Bone marrow (tissue), 2 donors: ENCODE measurements at places on chromosomes 5 and 9.

DNA sequence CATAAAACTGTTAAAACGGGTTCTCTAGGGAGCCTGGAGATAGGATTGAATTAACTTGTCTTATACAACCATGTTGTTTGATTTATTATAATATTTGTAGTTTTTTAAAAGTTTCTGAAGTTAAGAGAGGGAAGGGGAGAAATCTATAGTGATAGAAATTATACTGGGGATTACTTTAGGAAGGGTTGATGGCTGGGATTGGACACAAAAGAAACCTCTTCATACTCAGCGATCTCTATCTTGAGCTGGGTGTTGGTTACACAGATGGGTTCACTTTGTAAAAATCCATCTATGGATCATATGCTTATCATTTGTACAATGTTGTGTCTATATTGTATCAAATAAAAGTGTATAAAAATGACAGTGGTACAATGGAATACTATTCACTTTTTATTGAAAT lies 30.0 kb downstream of the TNPO1 start:
- no peak for DNase-seq

DNA sequence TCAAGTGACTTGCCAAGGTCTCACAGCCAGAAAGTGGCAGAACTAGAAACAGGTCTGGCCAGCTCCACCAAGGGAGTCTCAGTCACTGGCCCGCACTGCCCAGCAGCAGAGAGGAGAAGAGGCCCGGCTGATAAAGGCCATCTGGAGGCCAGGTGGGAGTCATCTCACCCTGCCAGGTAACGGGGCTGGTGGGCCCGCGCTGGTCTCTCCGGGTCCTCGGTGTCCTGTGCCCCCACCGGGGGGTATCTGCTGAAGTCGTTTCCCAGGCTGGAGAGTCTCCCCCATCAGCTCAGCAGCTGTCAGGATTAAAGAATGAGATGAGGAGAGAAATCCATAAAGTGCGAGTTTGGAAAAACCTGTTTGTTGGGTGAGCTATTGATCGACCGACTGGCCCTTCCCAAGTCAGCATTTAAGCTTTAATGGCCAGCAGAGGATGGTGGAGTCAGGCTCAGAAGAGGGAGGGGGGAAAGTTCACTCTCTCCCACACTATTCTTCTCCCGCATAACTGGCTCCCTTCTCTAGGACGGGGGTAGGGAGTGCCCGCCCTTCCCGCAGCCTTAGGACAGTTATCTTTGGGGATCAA lies 30.3 kb downstream of the LMX1B start:
- no peak for DNase-seq

DNA sequence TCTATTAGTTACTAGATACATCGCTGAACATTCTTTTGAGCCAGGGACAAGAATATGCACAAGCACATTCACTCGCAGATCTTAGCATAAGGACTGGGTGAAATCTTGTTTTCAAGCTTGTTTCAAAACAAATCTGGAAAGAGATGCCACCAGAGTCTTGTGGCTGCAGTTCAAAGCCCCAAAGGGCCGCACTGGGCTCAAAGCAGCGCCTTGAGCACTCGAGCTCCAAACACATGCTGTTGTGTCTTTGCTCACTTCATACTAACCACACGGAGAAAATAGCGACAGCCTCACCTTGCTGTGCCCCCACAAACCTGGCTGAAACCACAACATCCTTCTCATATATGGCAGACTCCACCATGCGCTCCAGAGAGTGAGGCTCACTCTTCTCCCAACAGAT lies 34.2 kb upstream of the IL7R start:
- DNase-seq, result no peak

GRCh38 chr5:177302354-177303110 lies 987 bp downstream of the RAB24 start:
- DNase-seq, result no peak

- no peak for DNase-seq
Measured at GRCh38 chr5:87399720-87400119, 13.0 kb downstream of the CCNH start.

DNA sequence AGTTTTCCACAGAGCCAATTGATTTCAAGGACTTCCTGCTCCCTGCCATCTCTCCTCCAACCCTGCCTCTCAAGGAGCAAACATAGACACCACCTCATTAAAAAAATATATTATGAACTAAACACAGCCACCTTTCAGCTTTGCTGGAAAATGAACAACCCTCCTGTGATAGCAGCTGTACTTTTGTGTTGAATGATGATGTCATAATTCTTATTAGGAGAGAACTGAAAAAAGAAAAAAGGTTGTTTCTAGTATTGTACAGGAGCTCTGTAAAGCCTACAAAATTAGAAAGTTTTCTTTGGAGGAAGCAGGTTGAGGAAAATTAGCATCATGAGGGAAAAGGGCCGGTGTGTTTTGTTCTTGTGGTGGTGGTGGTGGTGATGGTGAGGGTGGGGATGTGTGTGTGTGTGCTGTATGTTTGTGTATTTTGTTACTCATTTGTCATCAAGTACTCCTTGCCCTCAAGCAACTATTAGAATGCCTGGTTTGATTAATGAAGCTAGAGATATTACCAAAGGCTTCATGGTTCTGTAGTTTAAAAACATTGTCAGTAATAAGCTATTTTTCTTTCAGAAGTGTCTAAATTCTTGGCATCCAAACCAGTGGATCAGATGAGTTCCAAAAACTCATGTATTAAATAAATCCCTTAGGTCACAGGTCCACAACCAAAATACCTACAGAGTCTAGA lies 405.9 kb downstream of the TLE4 start:
- no peak for DNase-seq

- DNase-seq, result no peak
Measured at GRCh38 chr5:109099081-109099480, 310.7 kb downstream of the PJA2 start.

DNA sequence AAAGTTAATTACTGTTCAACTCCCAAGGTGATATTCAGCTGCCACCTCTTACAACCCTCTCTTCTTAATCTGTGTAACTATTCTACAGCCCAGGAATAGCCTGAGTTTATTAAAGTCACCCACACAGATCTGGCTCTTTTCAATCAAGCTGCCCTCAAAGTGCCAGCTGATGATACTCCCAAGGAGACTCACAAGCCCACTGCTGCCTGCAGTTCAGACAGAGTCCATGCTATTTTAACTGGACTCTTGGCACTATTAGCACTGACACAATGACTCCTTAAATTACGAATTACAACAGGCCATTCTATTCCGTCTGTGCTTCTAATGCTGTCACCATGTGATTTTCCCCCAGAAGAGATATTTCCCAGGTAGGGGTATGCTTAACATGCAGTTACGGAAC lies 26.3 kb downstream of the REEP5 start:
- DNase-seq, result no peak

DNA sequence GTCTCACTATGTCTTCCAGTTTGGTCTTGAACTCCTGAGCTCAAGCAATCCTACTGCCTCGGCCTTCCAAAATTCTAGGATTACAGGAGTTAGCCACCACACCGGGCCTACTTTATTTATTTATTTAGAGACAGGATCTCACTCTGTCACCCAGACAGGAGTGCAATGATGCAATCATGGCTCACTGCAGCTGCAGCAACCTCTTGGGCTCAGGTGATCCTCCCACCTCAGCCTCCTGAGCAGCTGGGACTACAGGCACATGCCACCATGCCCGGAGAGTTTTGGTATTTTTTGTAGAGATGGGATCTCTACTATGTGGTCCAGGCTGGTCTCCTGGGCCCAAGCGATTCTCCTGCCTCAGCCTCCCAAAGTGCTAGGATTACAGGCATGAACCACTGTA lies 32.8 kb downstream of the PHAX start:
- no peak for DNase-seq

GRCh38 chr5:178057839-178058238 lies 55.5 kb upstream of the N4BP3 start:
- DNase-seq, result no peak

GRCh38 chr5:140108093-140109017 lies 5.6 kb upstream of the PURA start:
- DNase-seq, result no peak

GRCh38 chr5:12526113-12526512 lies 621.9 kb upstream of the CTNND2 start:
- no peak for DNase-seq

GRCh38 chr5:53578854-53579253 lies 18.4 kb downstream of the NDUFS4 start:
- no peak for DNase-seq

DNA sequence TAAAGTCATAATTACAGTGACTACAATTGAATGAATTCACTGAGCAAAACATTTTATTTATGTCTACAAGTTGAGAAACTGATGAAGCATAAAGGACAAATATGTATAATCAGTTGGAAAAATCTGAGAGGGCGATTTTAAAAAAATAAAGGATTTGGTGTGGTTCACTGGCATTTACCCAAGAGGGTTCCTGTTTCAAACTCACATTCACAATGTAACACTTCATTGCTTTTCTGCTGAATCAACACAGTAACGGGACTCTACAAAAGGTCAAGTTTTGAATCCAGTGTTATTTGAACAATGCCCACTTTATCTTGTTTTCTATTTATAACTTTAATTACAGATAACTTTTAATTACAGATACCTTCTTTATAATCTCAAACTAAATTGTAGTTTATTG lies 138.6 kb downstream of the NUDT12 start:
- no peak for DNase-seq

- no peak for DNase-seq
Measured at GRCh38 chr9:89850631-89851325, 246.0 kb downstream of the GADD45G start.

DNA sequence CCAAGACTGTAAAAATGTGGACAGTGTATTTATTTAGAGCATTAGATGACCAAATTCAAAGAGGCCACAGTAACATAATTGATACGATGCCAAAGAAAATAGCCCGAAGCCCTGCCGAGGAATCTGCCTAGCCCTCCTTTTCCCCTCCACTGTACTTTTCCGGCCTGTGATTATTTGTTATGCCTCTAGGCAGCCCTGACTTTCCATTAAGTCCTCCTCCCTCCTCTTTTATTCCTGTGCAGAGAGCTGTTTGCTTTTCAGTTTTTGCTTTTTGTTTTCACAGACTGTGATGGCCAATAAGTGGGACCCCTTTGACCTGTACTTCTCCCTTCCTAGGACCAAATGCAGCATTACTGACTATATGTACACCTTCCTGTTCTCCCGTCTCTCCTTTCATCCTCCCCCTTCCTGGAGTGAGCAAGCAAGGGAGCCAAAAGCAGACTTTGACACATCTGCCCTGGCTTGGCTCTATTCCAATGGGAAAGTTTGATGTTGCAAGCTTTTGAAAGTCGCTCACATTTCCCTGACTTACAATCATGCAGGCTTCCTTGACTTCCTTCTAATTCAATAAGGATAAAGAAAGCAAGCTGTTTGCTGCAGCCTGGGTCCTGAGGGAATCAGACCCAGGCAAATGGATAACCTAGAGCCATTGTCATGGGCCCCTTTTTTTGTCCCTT lies 76.1 kb downstream of the NREP start:
- DNase-seq, result no peak

- no peak for DNase-seq
Measured at GRCh38 chr9:34034698-34035065, 14.0 kb downstream of the UBAP2 start.

DNA sequence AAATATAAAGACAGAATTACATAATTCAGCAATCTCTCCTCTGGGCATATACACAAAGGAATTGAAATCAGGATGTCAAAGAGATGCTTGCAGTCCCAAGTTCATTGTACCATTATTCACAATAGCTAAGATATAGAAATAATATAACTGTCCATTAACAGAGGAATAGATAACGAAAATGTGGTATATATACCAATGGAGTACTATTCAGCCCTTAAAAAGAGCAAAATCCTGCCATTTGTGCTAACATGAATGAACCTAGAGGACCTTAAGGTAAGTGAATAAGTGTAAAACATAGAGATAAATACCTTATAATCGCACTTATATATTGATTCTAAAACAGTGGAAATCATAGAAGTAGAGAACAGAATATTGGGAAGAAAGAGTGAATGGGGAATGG lies 7.0 kb downstream of the ST8SIA4 start:
- DNase-seq, result no peak

DNA sequence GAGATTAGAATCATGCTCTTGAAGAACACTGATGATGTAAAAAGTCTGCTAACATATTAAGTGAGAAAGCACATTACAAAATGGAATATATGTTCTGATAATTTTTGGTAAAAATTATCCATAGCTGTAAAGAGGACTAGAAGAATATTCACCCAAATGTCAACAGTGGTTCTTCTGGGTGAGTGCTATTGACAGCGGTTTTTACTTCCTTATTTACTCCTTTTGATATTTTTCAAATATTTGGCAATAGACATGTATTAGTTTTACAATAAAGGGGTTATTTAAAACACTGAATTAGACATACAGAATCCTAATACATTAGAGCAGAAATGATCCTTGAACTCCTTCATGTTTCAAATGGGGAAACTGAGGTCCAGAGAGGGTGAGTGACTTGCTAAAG lies 26.9 kb upstream of the MEGF9 start:
- DNase-seq, result no peak

GRCh38 chr5:19608444-19609002 lies 379.5 kb downstream of the CDH18 start:
- no peak for DNase-seq

- no peak for DNase-seq
Measured at GRCh38 chr5:91136271-91136670, 246.8 kb downstream of the ARRDC3 start.

DNA sequence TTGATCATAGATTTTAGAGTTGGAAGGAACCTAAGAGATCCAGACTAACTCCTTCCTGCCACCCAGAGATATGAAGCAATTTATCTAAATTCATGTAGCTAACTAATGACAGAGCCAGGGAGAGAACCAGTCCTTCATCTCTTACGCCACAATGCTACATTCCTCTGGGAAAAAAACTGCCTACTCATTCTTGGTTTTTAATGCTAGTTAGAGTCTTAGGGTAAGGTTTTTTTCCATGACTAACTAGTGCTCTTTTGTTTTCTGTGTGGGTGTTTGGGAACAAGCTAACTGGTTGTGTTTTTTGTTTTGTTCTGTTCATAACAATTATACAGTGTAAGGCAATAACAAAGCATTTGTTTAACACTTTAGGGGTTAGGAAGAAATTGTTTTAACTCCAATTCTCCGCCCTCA lies 52.4 kb downstream of the SLC44A1 start:
- no peak for DNase-seq

DNA sequence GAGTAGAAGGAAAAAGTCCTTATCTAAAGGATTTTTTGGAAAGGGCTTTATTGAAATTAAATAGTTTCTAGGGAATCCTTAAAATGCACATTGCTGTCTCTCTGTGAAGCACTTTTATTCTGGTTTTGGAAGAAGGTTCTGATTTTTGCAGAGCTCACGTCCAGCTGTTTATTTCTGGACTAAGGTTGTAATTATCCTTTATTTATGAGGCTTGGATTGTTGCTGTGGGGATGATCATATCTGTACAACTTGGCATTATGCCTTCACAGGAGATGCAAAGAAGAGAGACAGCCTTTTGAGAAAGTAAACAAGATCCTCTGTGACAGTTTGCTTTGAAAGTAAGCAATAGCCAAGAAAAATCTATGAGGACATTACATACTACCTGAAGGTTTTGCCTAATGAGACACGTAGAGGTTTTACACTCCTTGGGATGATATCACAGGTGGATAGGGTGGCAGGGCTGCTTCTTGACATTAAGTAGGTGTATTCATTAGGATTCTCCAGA lies 14.6 kb downstream of the SMARCA2 start:
- no peak for DNase-seq

- no peak for DNase-seq
Measured at GRCh38 chr5:95861864-95862561, 39.5 kb upstream of the GLRX start.

GRCh38 chr5:172902497-172903472 lies 56.4 kb upstream of the RPL26L1 start:
- no peak for DNase-seq

GRCh38 chr9:124292696-124293593 lies 35.2 kb downstream of the NEK6 start:
- DNase-seq, result no peak

GRCh38 chr5:168319774-168320173 lies 28.3 kb downstream of the WWC1 start:
- no peak for DNase-seq
